Dorsolateral prefrontal cortex (tissue), 122 donors: ENCODE measurements at places on chromosomes 4 and X.

GRCh38 chr4:118865091-118865708, 23.5 kb upstream of the SYNPO2 start:
- DNase-seq, result peak; percentile 22

DNA sequence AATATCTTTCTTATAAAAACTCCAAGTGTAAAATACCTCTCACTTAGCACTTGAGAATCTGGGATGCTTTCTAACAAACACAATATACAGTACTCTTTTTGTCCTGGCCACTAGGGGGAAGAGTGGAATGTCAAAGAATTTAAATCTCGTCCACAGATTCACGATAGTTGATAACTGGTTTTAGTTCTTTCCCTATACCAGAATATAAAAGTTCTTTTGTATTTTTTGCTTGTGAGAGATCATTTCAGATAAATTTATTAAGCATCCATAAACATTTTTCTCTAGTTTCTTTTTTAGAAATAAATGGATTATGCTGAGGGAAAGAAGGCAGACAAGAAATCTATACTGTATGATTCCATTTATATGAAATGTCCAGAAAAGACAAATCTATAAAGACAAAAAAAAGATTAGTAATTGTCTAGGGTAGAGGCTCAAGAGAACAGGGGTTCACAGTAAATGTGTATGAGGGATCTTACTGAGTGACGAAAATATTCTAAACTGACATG, 50.4 kb downstream of the MGARP start:
- no peak for DNase-seq

DNA sequence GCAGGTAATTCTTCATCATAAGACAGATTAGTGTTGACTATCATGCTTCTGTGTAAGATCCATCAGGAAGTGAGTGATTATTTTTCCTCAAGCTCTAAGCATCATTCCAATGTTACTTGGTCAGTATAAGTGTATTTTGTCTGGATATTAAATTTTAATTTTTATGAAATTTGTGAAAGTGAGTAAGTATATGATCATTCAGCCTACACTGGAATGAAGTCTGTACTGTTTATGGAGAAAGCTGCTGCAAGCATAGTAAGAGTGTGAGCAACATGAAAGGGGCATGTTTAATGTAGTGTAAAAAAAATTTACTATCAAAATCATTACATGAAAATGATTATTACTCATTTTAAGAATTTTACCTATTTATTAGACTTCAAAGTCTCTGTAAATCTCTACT, 84.8 kb downstream of the IL15 start:
- no peak for DNase-seq

GRCh38 chr4:40833212-40833611, 83.5 kb downstream of the NSUN7 start:
- no peak for DNase-seq

- no peak for DNase-seq
Measured at GRCh38 chr4:98996056-98996764, 689 bp downstream of the METAP1 start.

GRCh38 chr4:5789141-5789540, 78.1 kb downstream of the EVC start:
- DNase-seq, result no peak

DNA sequence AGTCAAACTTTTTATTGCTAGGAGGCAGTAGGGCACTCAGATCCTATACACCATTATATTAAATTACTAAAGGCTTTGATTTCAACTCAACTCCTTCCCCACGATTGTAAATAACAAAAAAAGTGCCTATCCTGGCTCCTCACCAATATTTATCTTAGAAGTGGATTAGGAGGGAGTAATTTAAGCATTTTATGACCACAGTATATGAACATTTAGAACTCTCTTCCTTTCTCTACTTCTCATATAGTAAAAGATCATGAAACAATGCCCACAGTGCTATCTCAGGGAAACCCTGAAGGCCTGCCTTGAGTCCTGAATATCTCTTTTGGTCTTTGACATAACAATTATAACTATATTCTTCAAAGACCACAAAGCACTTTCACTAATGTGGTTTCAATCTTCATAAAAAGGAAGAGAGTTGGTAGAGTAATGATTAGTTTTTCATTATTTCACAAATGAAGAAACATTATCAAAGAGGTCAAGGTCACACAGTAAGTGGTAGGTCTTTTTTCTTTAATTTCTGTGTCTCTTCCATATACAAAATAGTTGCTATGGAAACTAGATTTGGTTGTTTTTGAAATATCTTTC, 29.1 kb upstream of the ADH1C start:
- DNase-seq, result no peak

DNA sequence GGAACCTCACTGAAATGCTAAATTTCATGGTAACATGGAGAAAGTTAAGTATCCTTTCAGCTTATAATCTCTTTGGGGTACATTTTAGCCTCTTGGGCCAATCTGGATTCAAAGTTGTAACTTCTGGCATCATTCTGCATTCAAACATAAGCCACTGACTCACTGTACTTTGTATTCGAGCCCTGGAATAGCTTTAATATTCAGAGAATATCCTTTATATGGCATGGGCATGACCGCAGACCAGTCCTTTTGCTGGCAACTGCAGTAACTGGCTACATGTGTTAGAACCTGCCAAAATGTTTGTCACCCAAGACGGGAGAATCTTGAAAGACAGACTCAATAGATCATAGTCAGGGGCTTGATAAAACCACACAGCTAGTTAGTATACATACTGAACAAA, 3.3 kb downstream of the GASK1B start:
- no peak for DNase-seq

- DNase-seq, result no peak
Measured at GRCh38 chr4:53497487-53498244, 93.6 kb downstream of the LNX1 start.

GRCh38 chrX:18833071-18833731, 125.8 kb downstream of the PPEF1 start:
- DNase-seq, result peak; percentile 6

DNA sequence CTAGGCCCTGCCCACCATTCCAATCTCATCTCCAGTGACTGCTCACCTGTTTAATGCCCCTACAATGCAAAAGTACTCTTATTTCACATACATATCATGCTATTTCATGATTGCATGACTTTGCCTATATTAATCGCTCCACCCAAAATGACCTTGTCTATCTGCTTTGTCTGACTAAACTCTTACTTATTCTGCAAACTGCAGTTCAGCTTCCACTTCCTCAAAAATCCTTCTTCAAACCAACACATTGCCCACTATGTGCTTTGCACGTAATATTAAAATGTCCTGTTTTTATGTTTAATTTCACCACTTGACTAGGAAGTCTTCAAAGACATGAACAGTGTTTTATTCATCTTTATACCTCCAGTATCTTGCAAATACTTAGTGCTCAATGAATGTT, 229.6 kb downstream of the OPHN1 start:
- no peak for DNase-seq

- no peak for DNase-seq
Measured at GRCh38 chrX:120014354-120015130, 62.9 kb downstream of the RHOXF2B start.

DNA sequence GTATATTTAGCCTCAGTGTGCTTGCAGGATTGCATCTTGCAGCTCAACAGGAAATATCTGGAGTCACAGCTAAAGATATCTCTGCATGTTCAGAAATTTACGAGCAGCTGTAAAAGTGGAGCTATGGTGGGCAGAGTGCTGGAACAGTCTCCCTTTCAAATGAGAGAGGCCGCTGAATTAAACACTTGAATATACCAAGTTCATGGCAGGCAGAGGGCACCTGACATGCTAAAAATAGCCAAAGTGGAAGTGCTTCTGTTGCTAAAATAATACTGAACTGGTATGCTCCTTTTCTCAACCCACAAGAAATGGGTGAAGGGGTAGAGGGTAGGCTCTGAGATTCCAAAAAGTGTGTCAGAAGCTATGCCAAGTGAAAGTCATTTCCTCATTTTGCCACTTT, 98.1 kb downstream of the MGST2 start:
- no peak for DNase-seq

DNA sequence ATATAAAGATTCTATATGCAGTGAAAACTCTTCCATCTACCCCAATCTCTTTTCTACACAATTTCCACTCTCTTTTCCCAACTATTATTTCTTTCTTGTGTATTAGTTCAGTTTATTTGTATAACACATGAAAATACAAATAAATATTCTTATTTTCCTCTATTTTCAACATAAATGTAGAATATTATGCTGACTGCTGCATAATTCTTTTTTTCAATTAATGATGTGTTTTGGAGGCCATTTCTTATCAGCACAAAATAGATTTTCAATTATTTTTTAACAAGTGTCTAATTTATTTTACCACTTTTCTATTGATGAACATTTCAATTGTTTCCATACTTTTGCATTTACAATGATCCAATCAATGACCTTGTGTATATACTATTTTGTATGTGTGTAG, 557.7 kb upstream of the NR3C2 start:
- no peak for DNase-seq

DNA sequence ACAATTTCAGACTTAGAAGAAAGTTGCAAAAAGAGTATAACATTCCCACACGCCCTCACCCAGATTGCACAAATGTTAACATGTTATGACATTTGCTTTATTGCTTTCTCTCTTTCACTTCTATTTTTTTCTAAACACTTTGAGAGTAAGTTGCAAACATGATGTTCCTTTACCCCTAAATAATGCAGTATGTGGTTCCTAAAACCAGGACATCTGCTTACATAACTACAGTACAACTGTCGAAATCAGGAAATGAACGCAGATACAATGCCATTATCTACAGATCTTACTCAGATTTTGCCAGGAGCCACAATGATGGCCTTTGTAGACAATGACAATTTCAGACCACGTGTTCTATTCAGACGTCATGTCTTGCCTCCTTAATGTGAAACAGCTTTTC, 22.4 kb downstream of the SH3TC1 start:
- no peak for DNase-seq
